ENCODE measurements at places on chromosomes 4 and X.

DNA sequence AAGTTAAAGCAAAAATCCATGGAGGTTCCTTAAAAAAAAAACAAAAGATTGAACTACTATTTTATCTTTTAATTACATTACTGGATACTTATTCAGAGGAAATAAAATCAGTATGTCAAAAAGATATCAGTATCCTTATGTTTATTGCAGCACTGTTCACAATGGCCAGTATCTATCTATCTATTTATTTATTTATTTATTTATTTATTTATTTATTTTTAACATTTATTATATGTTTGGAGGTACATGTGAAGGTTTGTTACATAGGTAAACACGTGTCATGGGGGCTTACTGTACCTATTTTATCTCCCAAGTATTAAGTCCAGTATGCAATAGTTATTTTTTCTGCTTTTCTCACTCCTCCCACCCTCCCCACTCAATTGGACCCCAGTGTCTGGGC lies 881.1 kb upstream of the POU3F4 start:
- no peak for DNase-seq

DNA sequence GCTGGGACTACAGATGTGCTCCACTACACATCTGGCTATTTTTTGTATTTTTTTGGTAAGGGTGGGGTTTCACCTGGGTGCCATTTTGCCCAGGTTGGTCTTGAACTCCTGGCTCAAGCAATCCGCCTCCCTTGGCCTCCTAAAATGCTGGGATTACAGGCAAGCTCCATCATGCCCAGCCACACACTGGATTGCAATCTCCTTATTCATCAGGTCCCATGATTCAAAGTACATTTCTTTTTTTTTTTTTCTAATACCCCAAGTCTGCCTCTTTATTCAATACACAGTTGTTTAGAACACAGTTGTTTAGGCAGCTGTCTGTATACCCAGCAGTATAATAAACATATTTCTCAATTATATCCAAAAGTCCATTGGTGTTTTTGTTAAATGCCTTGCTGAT lies 130.3 kb upstream of the ARSJ start:
- no peak for DNase-seq

DNA sequence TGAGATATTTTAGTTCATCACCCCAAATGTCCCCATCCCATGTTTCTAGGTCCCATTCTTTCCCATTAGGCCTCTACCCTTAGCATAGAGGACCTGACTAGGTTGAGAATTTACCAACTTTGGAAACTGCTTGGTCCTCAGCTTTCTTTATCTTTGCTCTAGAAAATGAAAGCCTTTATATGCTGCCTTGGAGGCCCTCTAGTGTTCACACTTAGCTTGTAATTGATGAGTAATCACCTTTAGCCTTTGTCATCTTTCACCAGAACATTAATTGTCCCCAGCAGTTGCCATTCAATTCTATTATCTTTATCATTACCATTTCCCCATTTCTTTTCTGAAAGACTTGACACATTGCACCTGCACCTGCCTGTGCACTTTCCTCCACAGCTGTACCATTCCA lies 589.2 kb upstream of the NR3C2 start:
- DNase-seq = no peak

DNA sequence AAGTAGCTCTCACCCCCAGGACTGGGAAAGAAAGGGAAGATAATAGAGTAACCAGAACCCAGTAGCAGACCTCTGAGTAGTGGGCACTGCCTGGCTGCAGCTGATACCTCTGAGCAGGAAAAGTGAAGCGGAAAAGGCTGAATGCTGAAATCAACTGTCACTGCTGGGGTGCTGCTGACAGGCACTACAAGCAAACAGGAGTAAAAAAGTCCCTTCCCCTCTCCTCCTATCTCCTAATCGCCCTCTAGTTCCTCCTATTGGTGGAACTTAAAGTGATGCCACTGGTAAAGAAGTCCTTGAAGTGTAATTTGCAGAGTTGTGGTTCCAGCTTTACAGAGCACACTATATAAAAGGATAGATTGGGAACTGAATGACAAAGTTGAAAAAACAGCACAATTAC lies 32.8 kb upstream of the GLRB start:
- DNase-seq = no peak

DNA sequence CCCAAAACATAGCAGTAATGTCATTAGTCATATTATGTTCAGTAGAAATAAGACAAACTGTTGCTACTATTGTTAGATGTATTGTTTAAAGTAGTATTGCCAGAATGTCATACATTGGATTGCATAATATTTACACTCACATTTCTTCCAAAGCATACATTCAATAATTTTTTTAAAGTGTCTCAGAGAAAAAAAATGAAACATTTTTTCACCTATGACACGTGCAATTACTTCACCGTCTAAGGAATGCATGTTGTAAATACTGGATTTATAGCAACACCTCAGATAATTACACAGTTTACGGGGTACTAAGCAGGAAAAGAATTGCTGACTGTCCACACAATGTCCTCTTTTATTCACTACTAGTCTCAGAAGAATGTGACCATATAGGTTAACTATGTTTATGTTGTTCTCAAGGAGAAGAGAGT lies 162.1 kb downstream of the PCDH18 start:
- no peak for DNase-seq

DNA sequence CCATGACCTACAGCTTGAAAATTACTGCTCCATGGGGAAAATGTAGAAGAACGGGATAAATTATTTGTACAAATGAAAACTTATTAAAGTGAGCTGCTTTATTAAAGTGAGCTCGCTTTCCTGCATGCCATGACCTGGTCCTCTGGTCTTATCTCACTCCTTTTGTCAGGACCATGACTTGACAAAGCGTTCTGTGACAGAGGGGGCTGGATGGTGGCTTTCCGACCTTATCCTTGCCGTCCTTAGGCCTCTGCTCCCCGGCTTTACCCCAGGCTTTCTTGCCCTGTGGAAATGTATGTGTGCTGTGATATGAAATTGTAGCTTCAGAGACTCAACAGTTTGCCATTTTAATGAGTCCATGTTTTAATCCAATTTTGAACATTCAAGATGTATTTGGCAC lies 44.0 kb upstream of the FBXW7 start:
- DNase-seq = no peak

- DNase-seq = no peak
These were observed 8.0 kb downstream of the MAN2B2 start for GRCh38 chr4:6582889-6583490.

- no peak for DNase-seq
These were observed 19.1 kb upstream of the XK start for GRCh38 chrX:37666516-37666915.
